ENCODE measurements at places on chromosomes 1 and 21.

DNA sequence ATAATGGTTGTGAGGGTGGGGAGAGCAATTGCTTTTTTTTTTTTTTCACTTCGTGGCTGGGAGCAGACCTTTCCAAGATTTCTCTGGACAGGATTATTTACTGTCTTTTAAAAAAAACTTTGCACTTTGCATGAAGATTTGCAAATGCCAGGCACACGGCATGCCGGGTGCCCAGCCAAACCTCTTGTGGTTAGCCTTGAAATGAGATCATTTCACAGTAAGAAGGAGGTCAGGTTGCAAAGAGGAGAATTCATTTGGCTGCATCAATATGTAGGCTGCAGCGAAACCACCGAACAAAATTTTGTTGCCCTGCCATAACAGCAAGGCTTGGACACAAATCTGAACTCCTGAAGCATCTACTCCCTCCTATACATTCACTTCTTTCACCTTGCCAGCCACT, 36.5 kb upstream of the KCND3 start:
- DNase-seq = no peak

- no peak for DNase-seq
These were observed 23.4 kb downstream of the CNIH3 start for GRCh38 chr1:224639426-224639975.

- no peak for DNase-seq
These were observed 19.0 kb downstream of the PARS2 start for GRCh38 chr1:54745274-54745673.

DNA sequence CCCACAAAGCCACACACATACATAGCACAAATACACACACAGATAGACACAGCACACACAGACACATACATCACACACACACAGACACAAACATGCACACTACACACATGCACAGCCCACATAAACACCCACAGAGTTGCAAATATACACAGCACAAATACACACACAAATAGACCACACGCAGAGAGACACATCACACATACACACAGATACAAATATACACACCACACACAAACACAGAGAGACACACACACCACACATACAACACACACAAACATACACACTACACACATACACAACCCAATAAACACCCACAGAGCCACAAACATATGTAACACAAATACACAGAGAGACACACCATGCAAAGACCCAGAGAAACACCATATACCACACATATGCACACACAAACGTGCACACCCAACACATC, 154.9 kb downstream of the GLUL start:
- no peak for DNase-seq

GRCh38 chr1:213055767-213056166, 4.7 kb downstream of the RPS6KC1 start:
- no peak for DNase-seq

- no peak for DNase-seq
These were observed 6.8 kb downstream of the ATP1A1 start for GRCh38 chr1:116379674-116380498.

GRCh38 chr21:45319461-45320211, 31.9 kb upstream of the POFUT2 start:
- no peak for DNase-seq
